ENCODE measurements at places on chromosomes 13 and 19.

DNA sequence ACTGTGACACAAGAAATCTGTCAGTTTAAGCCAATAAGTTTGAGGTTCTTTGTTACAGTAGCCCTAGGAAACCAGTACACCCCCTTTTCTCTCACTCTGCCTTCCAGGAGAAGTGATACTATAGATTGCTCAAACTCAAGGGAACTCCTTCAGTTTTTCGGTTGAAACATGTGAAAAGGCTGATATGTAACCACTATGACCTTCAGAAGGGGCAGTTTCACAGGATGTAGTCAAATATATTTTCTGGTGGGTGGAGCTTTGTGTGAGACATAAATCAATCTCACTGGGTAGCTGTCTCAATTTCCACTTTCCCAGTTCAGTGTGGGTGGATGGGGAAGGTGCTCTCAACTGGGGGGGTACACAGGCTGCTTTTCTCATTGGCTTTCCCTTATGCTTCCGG lies 41.7 kb downstream of the HTR2A start:
- DNase-seq, result no peak

- DNase-seq, result no peak
These were observed 3.7 kb downstream of the CDC34 start for GRCh38 chr19:535017-535835.

DNA sequence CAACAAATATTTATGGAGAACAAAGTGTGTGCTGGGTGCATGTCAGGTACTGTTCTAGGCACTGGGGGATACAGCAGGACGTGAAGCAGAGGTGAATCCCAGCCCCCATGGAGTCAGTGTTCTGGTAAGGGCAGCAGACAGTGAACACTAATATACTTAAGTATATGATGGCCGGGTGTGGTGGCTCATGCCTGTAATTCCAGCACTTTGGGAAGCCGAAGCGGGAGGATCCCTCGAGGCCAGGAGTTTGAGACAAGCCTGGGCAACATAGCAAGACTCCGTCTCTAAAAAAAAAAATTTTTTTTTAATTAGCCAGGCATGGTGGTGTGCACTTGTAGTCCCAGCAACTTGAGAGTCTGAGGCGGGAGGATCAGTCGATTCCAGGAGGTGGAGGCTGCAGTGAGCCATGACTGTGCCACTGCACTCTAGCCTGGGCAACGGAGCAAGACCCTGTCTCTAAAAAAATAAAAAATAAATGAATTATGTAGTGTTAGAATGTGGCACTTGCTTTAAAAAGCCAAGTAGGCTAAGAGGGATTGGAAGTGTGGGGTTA lies 22.6 kb downstream of the CHST8 start:
- no peak for DNase-seq

GRCh38 chr19:16397791-16398529 lies 73.3 kb downstream of the KLF2 start:
- DNase-seq, result no peak

DNA sequence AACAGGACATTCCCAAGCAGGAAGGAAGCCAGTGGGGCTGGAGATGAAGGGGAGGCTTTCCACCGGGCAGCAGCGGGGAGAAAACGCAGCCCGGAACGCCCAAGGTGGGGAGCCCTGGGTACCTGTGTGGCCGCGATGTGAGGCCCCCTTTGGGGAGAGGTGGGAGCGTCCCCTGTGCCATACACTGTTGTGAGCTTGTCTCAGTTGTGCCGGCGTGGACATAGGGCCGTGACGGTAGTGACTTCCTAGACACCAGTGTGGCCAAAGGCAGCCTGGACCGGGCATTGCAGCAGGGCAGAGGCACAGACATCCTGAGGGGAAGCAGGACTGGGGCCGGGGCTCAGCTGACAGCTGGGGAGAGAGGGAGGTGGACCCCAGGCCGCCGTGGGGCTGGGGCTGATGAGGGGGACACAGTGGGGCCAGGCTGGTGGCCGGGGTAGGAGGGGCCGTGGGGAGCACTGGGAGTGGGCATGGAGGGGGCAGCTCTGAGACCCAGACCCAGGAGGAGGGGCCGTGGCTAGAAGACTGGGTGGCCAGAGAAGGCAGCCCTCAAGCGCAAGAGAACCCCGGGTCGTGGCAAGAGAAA lies 38.5 kb upstream of the TFDP1 start:
- no peak for DNase-seq

- DNase-seq, result no peak
These were observed 6.1 kb upstream of the IFNL4 start for GRCh38 chr19:39254531-39255345.

DNA sequence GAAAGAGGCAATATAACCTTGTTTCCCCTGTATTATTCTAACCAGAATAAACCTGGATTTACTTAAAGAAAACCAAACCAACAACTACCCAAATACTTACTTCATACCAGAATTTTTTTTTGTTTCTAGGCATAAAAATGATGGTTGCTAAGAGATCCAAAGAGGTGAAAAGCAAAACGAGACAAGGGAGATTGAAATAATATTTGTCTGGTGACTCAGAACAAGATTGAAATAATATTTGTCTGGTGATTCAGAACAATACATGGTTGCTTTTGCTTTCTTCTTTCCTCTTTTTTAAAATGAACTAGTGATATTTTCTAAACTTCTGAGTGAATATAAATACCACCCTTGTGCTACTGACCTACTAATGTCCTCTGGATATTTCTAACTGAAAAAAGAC lies 592.9 kb downstream of the KCTD12 start:
- DNase-seq, result no peak
